ENCODE measurements at places on chromosomes 6 and 20.
A peak's percentile ranks its signal among the peaks of the same experiment; 100 is the strongest.

GRCh38 chr20:16385891-16386290 lies 187.4 kb downstream of the KIF16B start:
- DNase-seq, result no peak

DNA sequence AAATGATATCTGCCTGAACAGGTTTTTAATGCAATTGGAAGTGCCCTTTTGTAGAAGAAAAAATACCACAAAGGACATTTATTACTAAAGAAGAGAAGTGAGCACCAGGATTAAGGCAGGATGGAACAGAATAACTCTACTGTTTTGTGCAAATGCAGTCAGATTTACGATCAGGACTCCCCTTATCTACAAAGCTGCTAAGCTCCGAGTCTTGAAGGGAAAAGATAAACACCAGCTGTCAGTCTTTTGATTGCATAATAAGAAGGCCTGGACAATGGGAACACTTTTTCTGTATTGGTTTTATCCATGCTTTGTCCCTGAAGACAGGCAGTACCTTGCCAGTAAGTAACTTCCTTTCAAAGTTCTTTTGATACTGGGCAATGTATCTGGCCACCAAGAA lies 797.9 kb upstream of the SLC35B3 start:
- no peak for DNase-seq

- DNase-seq, result no peak
Observed at GRCh38 chr6:27562027-27562410, 89.1 kb upstream of the ZNF184 start.

DNA sequence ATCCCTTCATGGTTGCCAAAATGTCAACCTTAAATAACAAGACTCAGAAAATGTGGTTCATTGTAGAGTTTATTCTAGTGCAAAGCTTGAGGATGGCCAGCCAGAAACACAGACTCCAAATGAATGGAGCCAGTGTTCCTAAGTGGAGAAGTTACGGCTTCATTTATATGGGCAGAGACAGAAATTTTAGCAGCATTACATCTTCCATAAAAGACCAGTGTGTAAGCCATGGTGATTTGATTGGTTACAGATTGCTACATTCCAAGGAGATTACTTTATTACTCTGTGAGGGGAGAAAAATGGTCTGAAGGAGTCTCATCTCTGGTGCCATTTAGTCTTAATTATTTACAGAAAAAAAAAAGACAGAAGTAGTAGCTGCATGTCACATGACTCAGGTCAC lies 97.8 kb downstream of the OTOR start:
- DNase-seq, result no peak

- DNase-seq, result no peak
Observed at GRCh38 chr6:21294144-21294543, 299.4 kb upstream of the SOX4 start.

DNA sequence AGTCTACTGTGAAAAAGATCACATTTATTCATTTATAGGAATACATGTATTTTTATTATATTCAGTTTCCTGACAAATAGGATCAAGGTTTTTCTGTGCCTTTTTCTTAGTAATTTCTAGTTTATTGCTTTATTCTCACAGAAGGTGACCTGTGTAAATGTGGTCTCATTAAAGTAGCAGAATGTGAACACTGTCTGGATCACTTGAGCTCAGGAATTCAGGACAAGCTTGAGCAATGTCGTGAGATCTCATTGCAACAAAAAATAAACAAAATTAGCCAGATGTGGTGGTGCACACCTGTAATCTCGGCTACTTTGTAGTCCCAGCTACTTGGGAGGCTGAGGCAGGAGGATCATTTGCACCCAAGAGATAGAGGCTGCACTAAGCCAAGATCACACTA lies 516.7 kb downstream of the CDKAL1 start:
- no peak for DNase-seq

DNA sequence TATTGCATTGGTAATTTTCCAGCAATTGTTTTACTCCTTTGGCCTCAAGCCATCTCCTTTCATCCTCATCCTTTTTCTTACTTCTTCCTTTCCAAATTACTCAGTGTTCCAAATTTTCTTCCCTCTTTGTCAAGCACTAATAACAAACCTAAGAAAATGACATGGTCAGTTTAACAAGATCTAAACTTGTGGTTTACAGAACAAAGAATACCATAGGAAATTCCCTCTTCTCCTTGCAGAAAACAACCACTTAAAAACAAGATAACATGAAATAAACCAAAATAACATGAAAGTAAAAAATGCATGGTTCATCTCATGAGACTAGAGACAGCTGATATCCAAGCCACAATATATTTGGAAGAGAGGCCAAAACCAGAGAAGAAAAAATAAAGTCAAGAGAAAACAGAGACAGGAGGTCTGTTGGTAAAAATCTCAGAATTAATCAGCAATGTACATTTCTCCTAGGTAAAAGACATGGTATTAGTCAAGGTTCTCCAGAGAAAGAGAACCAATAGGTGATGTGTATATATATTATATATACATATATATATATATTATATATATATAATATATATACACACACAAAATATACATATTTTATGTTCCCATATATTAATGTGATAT lies 51.0 kb upstream of the SENP6 start:
- DNase-seq, result no peak

GRCh38 chr20:37295595-37295994 lies 6.1 kb downstream of the MANBAL start:
- DNase-seq, result no peak

DNA sequence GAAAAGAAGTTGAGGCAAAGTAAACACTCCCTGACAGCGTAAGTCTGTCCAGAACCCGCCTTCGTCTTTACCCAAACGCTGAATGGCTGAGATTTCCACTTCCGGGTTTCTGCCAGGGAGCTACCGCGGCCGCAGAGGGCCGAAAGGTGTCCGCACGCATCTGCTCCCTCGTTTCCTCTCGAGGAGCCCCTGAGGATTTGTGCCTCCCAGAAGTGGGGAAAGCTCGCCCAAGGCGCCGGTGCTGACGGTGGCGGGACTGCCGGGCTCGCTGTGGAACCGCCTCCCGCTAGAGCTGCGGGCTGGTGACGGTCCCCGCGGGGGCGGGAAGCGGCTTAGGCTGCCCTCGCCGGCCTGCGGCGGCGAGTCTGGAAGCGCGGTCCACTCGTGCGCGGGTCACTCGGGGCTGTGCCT lies 1760.2 kb upstream of the DEFB115 start:
- DNase-seq, result no peak

DNA sequence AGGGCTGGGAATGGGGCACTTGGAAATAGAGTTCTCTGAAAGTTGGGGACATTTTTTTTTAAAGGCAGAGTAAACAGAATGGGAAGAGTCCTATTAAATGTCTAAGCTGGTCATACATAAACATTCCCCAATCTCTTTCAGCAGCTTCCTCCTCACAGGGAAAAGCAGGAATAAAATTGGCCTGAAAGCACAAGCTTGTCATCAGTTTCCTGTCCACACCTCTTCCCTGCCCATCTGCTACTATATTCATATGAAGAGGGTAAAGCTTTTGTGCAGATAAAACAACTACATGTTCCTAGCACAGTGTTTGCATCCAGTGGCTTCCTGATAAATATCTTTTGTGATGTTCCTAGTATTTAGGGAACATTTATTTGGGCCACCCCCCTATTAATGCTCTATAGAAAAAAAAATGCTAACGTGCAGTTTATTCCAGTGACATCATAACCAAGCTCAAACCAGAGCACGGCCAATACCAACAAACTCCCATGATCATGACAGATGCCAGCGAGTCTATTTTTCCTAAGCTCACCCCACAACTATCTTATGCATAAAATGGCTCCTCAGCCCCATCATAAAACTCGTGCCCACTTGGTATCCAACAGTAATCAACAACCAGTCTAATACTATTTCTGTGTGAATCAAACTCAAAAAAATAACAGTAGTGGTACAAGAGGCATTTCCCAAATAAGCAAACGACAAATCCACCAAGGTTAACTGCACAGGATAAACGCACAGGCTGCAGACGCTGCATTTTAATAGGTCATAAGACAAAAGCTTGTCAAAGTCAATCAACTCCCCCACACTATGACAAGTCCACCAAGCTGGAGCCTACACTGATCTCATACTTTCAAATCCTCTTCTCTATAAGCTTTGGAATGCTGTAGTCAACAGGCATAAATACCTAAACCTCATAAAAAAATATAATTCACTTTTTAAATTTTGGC lies 95.3 kb downstream of the EPB41L2 start:
- DNase-seq, result peak; percentile 29

GRCh38 chr6:159307246-159307790 lies 138.1 kb downstream of the FNDC1 start:
- no peak for DNase-seq

DNA sequence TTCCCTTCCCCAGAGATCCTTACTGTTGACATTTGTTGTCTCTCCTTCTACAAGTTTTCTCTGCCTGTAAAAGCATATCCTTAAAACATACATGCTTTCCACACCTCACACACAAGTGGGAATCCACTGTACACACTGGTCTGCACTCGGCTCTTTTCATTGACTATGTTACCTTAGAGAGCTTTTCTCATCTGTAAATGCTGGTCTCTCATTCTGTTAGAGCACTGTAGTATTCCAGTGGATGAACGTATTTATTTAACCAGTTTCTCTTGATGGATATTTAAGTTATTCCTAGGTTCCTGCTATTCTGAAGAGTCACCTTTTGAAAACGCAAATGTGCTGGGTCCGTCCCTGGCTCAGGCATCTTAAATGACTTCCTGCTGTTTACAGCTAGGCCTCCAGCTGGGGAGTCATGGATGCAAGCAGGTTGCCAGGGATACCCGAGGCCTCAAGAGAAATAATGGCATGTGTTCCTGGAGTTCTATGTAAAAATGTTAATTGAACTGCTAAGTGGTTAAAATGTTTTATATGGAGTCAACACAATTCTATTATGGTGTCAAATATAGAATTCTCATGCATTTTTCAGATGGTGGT lies 61.1 kb upstream of the TGM3 start:
- DNase-seq, result no peak

DNA sequence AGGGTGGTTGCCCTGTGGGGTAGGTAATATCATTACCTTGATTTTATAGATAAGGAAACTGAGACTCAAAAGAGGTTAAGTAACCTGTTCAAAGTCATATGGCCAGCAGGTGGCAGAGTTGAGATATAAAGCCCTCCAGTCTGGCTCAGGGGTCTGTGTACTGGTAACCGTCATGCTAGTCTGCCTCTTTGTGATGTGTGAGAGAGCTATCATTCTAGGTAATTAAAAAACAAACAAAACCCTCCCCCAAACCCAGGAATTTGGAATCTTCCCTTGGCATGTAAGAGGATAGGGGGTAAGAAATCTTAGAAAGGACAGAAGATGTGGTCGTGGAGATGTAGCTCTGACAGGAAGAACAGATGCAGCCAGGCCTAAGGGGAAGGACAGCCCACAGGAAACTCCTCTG lies 206.0 kb downstream of the CDC5L start:
- peak; percentile 72 for DNase-seq

- DNase-seq, result peak; percentile 64
Observed at GRCh38 chr6:111423055-111423633, 59.9 kb downstream of the REV3L start.

DNA sequence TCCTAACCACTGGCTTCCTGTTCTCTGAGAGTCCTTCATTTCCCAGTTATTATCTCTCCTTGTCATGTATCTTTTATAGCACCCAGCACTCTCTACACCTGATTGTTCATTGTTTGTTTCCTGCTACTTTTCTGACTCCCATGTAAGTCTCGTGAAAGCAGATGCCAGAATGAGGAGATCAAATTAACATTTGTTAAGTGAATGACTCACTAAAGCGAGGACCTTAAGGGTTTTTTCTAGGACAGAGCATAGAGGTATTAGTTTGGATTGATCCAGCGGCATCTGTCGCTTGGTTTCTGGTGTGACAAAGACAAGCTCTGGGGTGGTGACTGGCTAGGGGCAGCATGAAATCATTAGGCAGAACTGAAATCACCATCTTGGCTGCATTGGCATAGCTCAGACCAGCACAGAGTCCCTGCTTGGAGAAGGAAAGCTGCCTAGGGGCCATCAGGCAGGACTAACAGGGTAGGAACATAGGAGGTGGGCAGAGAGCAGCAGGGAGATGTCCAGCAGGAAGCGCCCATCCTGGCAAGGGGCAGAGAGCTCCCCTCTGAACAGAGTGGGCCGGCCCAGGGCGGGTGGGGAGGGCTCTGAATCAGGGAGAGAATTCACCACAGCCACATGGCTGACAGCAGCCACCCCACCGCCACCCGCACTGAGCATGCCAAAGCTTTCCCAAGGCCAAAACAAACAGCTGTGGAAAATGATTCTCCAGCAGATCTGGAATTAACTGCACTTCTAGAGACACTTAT lies 97.1 kb upstream of the CEP85L start:
- DNase-seq, result no peak

DNA sequence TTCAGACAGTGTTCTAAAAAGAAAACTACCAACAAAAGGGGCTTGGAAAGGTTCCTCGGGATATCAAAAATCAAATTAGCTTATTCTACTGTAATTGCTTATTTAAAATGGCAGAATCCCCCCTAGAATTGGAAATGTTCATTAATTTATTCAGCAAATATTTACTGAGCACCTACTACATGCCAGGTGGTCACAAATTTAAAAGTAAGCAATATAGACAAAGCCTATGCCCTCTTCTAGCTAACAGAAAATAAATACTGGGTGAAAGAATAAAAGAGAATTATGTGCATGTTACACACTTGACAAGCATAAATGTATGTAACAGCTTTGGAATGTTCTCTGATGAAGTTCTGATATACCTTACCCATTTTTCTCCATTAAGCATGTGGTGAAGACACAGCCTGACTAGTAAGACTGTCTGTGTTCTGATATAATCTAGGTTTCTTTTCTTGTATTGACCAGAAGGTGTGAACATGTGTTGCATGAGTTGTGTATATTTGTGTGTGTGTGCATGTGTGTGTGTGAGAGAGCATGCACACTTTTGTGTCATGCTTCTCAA lies 606.7 kb upstream of the CITED2 start:
- DNase-seq, result no peak

- DNase-seq, result no peak
Observed at GRCh38 chr6:43077981-43078511, 1.9 kb downstream of the PTK7 start.

GRCh38 chr6:150310539-150310938 lies 58.3 kb upstream of the IYD start:
- DNase-seq, result peak; percentile 42

- DNase-seq, result peak; percentile 78
Observed at GRCh38 chr20:33773412-33774089, 37.6 kb upstream of the CHMP4B start.

GRCh38 chr6:68633972-68634725 lies 933 bp upstream of the ADGRB3 start:
- DNase-seq, result no peak

DNA sequence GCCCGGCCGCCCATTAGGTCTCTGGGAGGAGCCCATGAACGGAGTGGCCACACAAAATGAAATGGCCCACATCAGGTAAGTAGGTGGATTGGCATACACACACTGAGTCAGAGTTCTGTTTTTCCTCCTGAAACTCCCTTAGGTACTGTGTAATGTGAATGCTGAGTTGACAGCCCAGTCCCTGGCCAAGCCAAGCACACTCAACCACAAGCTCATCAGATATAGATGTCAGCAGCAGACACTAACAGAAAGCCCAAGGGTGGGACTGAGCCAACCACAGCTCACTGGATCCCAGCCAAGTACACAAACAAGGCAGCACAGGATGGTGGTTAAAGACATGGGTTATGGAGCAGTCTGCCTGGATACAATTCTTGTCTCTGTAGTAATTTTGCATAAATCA lies 403.4 kb downstream of the GJA1 start:
- DNase-seq, result no peak

Measured in suppressor macrophage treated with lipopolysaccharide for 1 hour (primary cell).